Activated T-helper 9 cell treated with anti-CD3 and anti-CD28 coated beads, Interleukin-2, amount 50 U/mL, for 16 hours (primary cell): ENCODE measurements at places on chromosomes 12 and 14.

DNA sequence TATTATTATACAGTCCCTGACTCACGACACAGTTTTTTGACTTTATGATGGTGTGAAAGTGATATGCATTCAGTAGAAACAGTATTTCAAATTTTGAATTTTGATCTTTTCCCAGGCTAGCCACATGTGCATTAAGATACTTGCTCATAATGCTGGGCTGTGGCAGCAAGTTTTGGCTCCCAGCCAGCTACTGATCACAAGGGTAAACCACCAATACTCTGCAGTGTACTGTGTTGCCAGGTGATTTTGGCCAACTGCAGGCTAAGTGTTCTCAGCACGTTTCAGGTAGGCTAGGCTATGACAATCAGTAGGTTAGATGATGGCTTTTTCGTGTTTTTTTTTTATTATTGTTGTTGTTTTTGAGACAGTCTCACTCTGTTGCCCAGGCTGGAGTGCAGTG is 69.4 kb upstream of the ACTN1 start:
- DNase-seq = no peak

DNA sequence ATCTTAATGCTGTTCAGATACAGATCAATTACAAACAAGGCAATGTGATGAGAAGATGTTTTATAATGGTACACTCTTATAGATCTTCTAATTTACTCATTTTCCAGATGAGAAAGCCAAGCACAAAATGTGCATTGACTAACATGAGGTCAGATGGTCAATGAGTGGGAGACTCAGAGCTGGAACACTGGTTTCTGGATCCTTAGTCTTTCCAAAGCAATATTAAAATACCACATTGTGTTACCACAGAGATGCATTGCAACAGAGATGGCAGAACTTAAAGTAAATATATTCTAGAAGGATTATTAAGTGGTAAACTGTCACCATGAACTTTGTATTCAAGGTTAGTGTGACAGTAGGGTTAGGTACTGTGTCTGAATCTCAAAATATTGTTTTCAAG is 113.6 kb downstream of the SLC15A5 start:
- DNase-seq = no peak

DNA sequence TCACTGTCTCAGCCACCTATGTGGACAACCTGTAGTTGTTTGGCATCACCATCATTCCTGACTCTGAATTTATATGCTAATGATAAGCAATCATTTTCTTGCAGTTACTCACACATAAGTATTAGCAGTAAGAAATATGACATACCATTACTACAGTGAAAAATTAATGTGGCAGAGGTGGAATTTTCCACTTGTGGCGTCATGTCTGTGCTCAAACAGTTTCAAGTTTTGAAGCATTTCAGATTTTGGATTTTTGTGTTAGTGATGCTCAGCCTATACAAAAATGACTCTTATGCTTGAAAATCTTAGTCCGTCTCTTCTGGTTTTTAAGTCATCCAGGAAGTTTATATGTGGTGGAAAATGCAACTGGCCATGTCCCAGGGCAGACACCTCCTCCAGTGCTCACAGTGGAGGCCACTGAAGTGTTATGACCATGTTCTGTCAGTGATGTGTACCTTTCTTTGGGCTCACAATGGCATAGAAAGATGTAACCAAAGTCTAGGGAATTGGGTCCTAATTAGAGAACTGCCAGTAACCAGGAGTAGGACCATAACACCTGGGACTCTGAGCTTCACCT is 220.6 kb downstream of the SYT1 start:
- DNase-seq = no peak

GRCh38 chr14:100532906-100533655 is 54.1 kb downstream of the BEGAIN start:
- DNase-seq = no peak

DNA sequence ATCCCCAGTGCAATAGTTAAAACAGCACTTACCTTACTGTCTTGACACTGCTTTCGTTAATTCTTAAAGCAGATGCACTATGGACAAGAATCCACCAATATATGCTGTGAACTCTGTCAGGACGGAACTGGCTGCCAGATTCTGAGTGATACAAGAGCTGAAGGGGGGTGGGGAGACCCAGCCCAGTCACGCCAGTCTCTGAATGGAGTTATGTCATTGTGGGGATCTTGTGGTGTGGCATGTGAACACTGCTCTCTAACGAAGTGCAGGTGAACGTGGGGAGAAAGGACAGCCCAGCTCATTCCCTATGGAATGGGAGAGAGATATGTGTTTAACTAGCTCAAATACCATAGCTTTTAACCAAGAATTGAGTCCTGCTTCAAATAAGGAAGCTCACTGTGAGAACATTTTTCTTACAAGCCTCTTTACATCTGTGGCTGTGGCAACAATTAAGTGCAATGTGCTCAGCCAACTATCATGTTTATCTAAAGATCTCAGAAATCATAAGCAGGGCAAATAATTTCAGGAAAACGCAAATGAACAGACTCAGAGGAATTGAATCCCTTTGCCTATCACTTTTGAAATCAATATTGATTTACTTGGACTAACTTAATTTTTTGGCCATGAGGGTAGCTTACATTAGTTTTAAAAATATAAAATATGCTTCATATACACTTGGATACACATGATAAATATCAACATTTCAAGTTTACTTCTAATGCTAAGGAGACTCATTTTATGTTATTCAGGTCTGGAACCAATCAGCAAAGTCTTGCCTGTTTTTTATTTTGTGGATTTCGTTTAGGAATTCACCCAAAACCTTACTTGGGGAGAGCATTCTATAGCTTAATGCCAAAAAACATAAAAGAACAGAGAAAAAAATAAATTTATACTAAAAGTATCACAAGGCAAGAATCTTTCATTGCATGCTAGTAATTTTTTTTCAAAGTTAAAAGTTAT is at the start of gene LUM:
LUM (minus strand) TSS at position 129 of the 960 bp plus-strand sequence. CDS start 2,515 bp downstream, outside the sequence.
- DNase-seq = no peak

GRCh38 chr12:114457620-114458019 is 51.7 kb upstream of the TBX5 start:
- DNase-seq = no peak

GRCh38 chr14:55721353-55721752 is 141.3 kb downstream of the KTN1 start:
- no peak for DNase-seq

GRCh38 chr12:28110329-28110728 is 79.9 kb upstream of the CCDC91 start:
- no peak for DNase-seq

GRCh38 chr14:69153873-69154270 is 953 bp upstream of the DCAF5 start:
- no peak for DNase-seq

- no peak for DNase-seq
These were observed 127.6 kb upstream of the AMIGO2 start for GRCh38 chr12:47207340-47207717.

- peak; percentile 61 for DNase-seq
These were observed 32.2 kb downstream of the SUSD6 start for GRCh38 chr14:69643430-69644200.

DNA sequence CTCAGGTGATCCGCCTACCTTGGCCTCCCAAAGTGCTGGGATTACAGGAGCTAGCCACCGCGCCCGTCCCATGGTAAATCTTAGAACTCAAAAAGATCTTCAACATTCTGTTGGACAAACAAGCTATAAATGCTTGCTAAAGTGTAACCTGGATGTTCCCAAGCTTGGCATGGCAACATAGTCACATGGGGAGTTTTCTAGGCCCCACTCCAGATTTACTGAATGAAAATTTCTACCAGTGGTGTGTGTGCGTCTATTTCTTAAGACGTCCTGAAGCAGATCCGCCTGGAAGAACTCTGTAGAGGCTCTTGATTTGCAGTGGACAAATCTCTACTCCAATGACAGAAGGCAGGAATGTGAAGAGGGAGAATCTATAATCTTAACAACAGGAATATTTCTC is 59.9 kb downstream of the ZFYVE21 start:
- DNase-seq = no peak

- DNase-seq = no peak
These were observed 7.0 kb downstream of the CORO1C start for GRCh38 chr12:108724054-108724889.

DNA sequence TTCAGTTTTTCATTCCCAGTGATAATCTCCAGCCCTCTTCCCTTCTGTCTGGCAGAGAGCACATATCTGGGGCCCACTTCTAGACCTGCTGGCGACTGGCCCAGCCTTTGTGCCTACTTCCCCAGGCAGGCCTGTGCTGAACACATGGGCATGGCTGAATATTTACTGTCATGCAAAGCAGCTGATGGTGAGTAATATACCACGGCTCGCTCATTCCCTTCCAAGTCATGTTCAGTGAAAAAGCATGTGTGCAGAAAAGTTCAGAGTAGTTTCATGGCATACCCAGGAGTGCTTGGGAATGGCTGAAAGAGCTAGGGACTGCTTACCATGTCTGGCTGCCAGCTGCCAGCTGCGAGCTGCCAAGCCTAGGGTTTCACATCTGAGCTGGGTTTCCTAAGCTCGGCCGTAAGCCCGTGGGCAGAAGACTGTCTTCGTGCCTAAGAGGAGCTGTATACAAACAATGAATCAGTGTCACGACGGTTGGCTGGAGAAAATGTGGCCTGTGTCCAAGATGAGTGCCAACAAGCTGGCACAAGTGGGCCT is 179.9 kb upstream of the PELI2 start:
- DNase-seq = no peak

DNA sequence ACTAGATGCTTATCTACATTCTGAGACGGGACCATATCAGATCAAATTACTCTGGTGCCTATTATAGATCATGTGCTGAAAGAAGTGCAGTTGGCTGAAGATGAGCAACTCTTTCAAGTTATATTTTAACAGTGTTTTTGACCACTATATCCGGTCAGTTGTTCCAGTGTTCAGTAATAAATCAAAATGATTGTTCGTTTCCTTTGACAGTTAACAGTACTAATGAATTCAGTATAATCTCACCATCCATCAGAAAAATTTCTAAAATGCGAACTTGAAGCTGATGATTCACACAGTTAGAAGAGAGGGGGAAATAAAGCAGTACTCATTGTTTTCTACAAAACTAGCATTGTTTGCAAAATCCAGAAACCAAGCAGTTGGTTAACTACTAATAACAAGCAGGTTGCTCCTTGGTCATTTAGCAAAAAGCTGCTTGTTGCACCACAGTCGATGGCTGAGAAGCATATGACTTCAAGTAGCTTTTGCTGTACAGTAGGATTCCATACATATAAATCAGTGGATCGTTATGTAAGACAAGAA is 2.3 kb downstream of the RPS6KA5 start:
- DNase-seq = no peak

DNA sequence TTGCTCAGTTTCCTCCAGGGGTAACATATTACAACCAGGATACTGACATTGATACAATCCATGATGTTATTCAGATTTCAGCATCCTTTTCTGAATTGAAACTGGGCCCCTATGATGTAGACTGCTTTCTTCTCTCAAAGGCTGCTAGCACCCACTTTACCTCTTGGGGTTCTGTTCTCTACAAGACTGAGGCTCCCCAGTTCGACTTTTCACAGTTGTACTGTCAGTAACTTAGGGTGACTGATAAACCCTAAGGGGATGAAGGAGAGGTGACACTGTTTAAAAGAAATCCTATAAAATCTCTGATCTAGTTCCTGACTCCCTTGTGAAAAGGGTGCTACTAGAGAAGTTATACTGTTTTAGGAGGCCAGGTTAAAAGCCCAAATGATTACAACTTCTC is 818 bp downstream of the VPS33A start:
- DNase-seq = no peak

- no peak for DNase-seq
These were observed 153.7 kb upstream of the IGF1 start for GRCh38 chr12:102633981-102634605.

- no peak for DNase-seq
These were observed 46.6 kb upstream of the ESRRB start for GRCh38 chr14:76329154-76329928.

GRCh38 chr12:108640802-108641445 is 7.2 kb upstream of the SELPLG start:
- no peak for DNase-seq
